Amniotic epithelial cell (primary cell): ENCODE measurements at places on chromosomes 1 and 21.

GRCh38 chr21:37339552-37339939, 27.0 kb upstream of the DYRK1A start:
- DNase-seq, result peak; percentile 25

GRCh38 chr1:114209971-114210370, 56.3 kb upstream of the SYT6 start:
- DNase-seq, result no peak

DNA sequence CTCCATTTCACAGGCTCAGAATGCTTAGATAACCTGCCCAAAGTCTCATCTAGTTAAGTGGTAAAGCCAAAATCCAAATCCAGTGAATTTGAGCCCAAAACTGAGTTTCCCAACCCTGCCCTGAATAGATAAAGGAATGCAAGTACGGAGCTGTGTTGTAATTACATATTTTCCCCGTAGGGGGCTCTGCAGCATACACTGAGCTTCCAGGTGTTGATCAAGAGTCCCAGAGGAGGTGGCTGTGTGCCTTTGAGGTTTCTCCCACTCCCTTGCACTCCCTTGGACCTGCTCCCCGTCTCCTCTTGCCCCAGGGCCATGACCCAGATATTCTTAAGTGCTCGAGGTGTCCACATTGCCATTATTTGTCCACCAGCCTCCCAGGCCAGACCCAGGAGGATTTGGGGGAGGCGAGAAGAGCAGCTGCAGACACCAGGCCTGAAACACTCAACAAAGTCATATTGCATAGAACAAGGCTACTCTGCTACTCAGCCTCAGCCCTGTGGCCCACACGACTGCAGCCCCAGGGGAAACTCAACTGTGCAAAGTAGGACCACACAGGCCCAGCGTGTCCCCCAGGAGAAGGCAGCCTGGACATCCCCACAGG, 18.4 kb upstream of the LY9 start:
- DNase-seq, result peak; percentile 33

GRCh38 chr21:46633566-46633965, 1.9 kb upstream of the PRMT2 start:
- DNase-seq, result no peak

- DNase-seq, result peak; percentile 29
Measured at GRCh38 chr1:209620487-209620884, 31.7 kb downstream of the LAMB3 start.

DNA sequence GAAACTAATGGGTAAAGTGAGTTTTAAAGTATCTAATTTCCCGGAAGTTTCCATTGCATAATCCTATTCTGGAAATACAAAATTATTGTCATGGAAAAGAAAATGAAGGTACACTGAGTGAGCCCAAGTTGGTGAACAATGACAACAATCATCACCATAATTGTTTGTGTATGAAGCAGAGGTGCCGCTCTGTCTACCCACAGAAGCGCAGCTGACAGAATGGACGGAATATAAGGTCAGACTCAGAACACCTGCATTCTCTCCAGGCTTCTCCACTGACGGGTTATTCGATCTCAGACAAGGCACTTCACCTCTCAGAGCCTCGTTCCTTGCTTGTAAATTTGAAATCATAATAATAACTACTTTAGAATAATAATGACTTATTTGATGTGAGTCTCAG, 99.1 kb upstream of the NGF start:
- DNase-seq, result no peak

DNA sequence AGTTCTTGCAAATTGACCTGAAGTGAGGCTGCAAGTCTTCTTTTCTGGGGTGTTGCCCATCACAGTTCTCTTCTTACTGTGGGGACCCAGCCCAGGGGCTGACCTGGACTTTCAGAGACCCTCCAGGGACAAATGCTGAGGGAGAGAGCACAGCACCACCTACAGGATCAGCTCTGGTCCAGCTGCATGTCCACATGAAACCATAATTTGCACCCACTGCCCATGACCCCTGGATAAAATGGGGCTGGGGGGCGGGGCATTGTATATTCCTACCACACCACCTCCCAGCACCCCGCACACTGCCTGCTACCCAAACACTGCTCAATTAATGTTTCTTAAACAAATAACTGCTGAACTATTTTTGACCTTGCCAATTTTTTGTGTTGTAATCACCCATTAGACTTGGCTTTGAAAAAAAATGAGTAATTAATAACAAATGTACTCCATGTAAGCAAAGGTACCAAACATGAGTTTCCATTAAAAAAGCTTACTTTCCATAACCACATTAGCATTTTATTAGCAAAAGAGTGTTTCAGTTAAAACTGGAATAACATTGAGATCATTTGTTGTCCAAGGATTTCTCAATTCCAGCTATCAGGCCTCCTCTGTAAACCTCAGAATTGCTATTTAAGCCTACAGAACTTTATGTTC, 168.0 kb upstream of the RAB4A start:
- DNase-seq, result peak; percentile 86

GRCh38 chr1:205429762-205430695, 8.2 kb upstream of the LEMD1 start:
- DNase-seq, result no peak

DNA sequence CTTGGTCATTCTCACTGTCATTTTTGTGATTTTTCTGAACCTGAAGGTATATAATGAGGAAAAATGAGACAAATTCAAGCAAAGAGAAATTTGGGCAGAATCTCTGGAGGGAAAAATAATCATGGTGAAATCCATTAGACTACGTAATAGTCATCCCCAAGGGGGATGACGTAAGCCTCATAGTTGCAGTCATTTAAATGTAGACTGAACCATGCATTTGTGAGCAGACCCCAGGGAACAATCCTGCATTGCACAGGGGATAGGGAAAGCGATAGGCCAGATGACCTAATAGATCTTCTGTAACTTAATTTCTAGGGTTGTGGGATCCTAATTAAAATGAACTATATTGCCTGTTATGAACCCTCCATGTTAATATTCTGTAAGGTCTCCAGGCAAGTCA, 167.4 kb upstream of the C1orf21 start:
- no peak for DNase-seq

- peak; percentile 14 for DNase-seq
Measured at GRCh38 chr1:66637146-66637545, 103.2 kb downstream of the SGIP1 start.

- no peak for DNase-seq
Measured at GRCh38 chr1:222865718-222866117, 50.9 kb downstream of the DISP1 start.

GRCh38 chr1:89608319-89608983, 24.5 kb upstream of the LRRC8C start:
- DNase-seq, result peak; percentile 60
